ENCODE measurements at places on chromosomes 12 and 14.
A peak's percentile ranks its signal among the peaks of the same experiment; 100 is the strongest.

DNA sequence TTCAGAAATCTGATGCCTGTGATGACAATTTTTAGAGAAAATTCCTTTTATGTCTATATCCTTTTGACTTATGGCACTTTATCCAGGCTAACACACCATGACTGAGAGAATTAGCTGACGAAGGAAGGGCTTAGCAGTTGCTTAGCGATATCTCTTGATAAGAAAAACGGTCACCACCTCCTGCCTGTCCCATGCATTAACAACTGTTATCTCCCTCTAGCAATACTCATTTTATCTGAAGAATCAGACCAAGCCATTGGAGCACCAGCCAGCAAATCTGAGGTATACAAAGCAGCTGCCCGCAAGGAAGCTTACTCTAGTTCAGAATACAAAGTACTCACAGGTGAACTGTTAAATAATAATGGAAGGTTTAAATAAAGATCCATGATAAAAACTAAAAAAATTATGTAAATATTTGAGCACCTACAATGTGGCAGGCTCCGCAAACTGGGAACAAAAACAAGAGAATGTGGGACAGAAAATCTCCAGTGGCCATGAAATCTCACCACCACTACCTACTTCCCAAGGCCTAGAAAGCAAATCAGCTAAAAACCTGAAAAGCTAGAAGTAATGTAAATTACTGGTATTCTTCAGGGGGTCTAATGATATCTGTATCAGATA, 24.3 kb downstream of the PPM1H start:
- no peak for DNase-seq

GRCh38 chr14:31080056-31080455, 53.9 kb upstream of the STRN3 start:
- no peak for DNase-seq

DNA sequence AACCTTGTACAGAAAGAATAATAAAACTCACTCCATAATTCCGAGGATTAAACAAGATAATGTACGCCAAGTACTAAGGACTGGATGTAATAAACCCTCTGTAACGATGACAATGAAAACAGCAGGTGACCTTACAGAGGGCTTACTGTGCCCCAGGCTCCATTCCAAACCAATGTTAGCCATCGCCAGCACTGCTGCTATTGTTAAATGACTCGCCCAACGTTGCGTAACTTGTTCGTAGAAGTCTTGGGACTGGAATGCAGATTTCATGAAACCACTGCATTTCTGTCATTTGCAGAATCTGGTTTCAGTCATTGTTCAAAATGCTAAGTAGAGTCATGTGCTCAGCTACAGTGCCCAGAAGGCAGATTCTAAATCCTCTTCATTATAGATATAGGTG, 728 bp upstream of the STON2 start:
- no peak for DNase-seq

DNA sequence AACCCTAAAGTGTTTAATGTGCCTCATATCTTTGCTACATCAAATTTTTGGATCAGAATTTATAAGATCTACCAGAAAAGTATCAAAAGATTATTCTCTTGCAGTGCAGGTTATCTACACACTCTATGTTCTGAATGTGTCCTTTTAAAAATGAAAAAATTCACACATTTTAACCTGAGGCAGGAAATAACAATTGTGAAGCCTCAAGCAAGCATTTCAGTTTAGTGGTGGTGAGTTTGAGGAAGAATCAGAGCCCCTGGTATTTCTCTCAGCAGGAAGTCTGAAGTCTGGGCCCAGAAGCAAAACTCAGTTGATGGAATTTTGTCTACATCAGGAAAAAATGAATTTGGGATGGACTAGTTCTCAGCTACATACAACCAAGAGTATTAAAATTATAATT, 137.0 kb upstream of the PZP start:
- DNase-seq = no peak

DNA sequence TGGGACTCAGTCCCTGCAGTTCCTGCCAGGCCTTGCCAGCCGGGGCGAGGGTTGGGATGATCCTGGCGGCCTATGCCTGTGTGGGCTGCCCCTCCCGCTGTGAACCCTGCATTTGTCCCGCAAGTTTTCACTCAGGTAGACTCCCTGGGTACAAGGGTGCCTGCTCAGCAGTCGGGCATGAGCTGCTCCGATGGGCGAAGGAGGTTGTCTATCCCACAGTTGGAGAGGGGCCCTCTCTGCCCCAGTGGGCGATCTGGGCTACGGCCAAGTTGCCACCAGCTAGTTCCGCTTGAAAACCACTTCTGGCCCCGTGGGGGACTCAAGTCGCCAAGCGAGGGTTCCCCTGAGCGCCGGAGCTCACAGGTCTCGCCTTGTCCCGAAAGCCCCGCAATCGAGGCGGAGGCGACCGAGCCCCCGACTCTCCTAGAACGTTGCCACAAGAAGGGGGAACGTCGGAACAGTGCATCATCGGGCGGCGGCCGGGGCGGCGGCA, 365 bp upstream of the TPI1 start:
- DNase-seq = no peak

GRCh38 chr12:118307069-118307954, 65.4 kb downstream of the TAOK3 start:
- DNase-seq = no peak

GRCh38 chr12:13100882-13101769, 2.3 kb downstream of the GSG1 start:
- DNase-seq = peak; percentile 88

DNA sequence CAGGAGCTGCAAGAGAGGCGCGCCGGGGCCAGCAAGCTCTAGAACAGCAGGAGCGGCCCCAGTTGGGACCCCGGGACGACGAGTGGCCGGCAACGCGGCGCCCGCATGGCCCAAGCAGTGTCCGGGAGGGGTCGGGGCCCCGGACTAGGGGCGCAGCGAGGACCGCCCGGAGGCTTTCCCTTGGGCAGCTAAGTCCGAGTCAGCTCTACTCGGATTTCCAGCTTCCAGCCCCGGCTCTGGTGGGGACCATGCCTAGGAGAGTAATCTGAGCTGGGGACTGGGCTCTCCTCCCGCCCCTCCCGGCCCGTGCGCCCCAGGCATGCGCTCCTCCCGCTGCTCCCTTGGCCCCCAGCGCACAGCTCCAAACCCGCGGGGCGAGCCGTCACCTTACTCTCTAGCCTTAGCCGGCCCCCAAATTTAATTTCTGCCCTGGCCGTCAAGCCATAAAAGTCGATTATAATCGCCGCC, 41.6 kb upstream of the CAPRIN2 start:
- DNase-seq = no peak

DNA sequence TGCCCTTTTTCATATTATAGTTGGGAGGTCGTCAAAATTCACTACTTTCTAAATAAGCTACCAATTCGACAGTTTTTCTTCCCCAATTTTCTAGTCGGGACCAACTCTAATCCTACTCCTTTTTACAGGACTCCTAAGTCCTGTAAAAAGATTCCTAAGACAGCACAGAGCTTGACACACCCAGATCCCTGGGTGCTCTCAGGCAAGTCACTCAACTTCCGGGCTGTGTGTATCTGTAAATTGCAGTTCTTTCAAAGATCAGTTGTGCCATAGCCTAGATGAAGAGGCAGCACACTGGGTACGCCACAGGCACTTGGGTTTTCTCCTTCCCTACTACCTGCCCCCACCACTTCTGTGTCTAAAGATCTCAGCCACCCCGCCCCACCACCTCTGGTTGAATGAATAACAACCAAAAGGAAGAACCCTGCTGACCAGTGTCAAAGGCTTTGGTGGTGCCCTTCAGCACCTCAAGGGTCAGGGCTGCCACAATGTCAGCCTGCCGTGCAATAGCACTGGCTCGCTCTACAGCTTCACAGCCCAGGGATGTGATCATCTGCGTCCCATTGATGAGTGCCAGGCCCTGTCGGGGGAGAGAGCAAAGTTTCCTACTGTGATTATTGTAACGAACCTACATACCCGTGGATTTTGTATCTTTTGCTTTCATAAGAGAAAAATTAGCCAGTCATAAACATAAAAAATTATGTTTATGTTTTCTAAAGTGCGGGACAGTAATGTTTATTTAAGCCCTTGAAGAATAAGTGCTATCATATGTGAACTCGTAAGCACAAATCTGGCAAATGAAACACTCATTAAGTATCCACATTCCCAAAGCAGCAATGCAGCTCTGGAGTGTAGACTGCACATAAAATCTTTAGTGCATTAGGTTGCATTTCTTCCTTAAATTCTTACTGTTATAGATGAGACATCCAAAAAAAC, 9.2 kb downstream of the HAL start:
- no peak for DNase-seq

GRCh38 chr14:23610090-23610814, 25.9 kb upstream of the DHRS2 start:
- no peak for DNase-seq

GRCh38 chr12:111193977-111194702, 174.8 kb downstream of the PHETA1 start:
- no peak for DNase-seq

- DNase-seq = no peak
Measured at GRCh38 chr12:13661005-13661887, 320.2 kb downstream of the GRIN2B start.

Measured in activated effector memory CD4-positive, alpha-beta T cell treated with Interleukin-2 at 50 U/mL for 16 hours (primary cell).